ENCODE measurements at places on chromosomes 16 and 17.

DNA sequence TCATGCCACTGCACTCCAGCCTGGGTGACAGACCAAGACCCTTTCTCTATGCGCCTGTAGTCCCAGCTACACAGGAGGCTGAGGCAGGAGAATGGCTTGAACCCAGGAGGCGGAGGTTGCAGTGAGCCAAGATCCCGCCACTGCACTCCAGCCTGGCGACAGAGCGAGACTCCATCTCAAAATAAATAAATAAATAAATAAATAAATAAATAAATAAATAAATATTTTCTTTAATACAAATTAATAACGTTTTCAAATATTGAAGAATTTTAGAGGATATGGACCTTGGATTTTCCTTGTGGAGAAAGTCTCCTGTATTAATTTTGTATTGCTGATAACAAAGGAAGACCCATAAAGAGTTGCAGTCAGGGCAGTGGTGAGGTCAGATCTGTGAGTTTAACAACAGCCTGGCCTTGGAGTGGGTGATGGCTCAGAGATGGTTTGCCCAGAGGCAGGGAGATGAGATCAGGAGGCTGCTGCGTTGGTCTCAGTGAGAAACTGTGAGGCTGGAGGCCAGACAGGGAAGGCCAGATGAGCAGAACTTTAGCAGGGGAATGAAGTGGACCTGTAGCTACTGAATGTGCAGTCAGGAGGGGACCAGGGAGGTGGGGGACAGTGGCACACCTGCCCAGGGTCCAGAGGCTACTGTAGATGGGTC lies 4.4 kb upstream of the ASGR1 start:
- DNase-seq: no peak

DNA sequence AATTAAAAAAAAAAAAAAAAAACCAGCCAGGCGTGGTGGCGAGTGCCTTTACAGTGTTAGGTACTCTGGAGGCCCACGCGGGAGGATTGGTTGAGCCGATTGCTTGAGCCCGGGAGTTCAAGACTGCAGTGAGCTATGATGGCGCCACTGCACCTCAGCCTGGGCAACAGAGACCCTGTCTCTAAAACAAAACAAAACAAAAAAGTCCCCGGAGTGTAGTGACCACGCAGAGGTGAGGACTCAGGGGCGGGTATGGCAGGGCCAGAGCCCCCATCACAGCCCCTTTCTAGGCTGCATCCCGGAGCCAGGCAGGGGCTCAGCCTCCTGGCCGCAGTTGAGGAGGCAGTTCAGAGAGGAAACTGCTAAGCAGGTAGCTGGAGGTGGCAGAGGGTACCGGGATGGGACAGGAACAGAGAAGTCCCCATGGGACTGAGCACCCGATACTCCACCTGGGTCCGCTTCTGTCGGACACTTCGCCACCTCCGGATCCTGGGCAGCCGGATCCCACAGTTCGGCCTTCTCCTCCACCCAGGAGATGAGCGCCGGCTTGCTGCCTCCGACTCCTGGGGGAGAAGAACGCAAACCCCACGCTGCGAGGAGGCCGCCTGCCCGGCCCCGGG lies 800 bp downstream of the ZNF747 start:
- no peak for DNase-seq

- no peak for DNase-seq
These were observed 545.2 kb upstream of the CDH11 start for GRCh38 chr16:65667011-65667578.

- peak; percentile 38 for DNase-seq
These were observed 3.1 kb downstream of the RAB11FIP4 start for GRCh38 chr17:31394544-31394943.

DNA sequence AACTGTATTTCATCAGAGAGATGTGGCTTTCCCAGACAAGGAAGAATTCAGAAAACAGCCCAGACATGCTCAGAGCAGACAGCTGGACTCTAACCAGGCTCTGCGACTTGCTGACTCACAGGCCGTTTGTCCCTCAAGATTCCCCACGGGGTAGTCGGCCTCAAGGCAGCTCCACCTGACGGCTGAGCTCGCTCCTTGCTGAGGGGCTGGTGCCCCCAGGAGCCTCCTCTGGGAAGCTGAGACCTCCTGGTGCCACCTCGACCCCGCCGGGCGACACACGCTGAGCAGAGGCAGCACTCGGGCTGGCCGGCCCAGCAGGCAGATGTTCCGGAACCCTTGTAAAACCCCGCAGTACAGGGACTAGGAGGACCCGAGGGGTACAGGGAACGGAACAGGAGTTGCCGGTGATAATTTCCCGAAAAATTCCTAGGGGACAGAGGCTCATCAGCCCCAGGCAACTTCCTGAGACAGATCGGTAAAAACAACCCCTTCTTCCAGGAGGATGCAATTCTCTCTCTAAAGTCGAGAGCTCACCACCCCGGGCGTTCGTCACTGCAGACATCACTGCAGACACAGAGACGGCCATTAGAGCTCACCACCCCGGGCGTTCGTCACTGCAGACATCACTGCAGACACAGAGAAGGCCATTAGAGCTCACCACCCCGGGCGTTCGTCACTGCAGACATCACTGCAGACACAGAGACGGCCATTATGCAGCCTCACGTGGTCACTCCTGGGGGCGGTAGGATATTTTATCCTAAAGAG lies 19.9 kb downstream of the RPH3AL start:
- DNase-seq: no peak

- no peak for DNase-seq
These were observed 22.3 kb downstream of the NPTX1 start for GRCh38 chr17:80453998-80454556.
